ENCODE measurements at places on chromosomes 13 and 19. TPM values are rescaled to one million over a fixed set of nuclear protein-coding genes. Genes with fewer than 3 reads are reported as not detected.

The C13orf42 gene
- not detected for total RNA-seq

The CLC gene
- total RNA-seq, result not detected

The NLRP5 gene
- total RNA-seq, result not detected

The FBXO17 gene
- total RNA-seq, result 34.4 TPM

The CALR3 gene
- not detected for total RNA-seq

The ZMYM2 gene
- 54.2 TPM for total RNA-seq

The ZNF320 gene
- 13.7 TPM for total RNA-seq

The CEACAM19 gene
- total RNA-seq, result 5.4 TPM

The OVOL3 gene
- not detected for total RNA-seq

The DOCK6 gene
- total RNA-seq, result 67.6 TPM

The TSSK6 gene
- 4.7 TPM for total RNA-seq

The DPF1 gene
- not detected for total RNA-seq

The AP1M2 gene
- 63.9 TPM for total RNA-seq

The NLRP9 gene
- total RNA-seq, result not detected

The CEACAM4 gene
- not detected for total RNA-seq

The KL gene
- total RNA-seq, result 0.97 TPM

The ZNF223 gene
- total RNA-seq, result 4.8 TPM

The FUT2 gene
- total RNA-seq, result 12.3 TPM

The ATP7B gene
- total RNA-seq, result 6.1 TPM

The SYMPK gene
- total RNA-seq, result 30.3 TPM

The MISP3 gene
- total RNA-seq, result 18.3 TPM

The NLRP11 gene
- not detected for total RNA-seq

The ZNF302 gene
- 11.9 TPM for total RNA-seq

The PSPN gene
- total RNA-seq, result 0.63 TPM

The ZNF582 gene
- 3.5 TPM for total RNA-seq

The SELENOV gene
- not detected for total RNA-seq

The ZNF418 gene
- total RNA-seq, result 10.9 TPM

The CCDC8 gene
- total RNA-seq, result 3.1 TPM

The WTIP gene
- total RNA-seq, result 9.0 TPM

The FCAR gene
- total RNA-seq, result 1.1 TPM

The INSL3 gene
- total RNA-seq, result not detected

The C19orf81 gene
- not detected for total RNA-seq

The XAB2 gene
- total RNA-seq, result 99.1 TPM

The PTGIR gene
- 0.51 TPM for total RNA-seq

The NFIX gene
- total RNA-seq, result 177 TPM

The MBD3L3 gene
- total RNA-seq, result not detected

The BRCA2 gene
- 0.49 TPM for total RNA-seq

The ZNF723 gene
- total RNA-seq, result not detected

The CPT1C gene
- 0.97 TPM for total RNA-seq

The ZNF865 gene
- total RNA-seq, result 13.5 TPM

The STX10 gene
- 84.0 TPM for total RNA-seq

The FRY gene
- total RNA-seq, result 34.9 TPM

The PDX1 gene
- total RNA-seq, result not detected

The C1QTNF9 gene
- not detected for total RNA-seq

The FAM83E gene
- total RNA-seq, result 0.80 TPM

The GIPR gene
- total RNA-seq, result 1.4 TPM

The PSG11 gene
- not detected for total RNA-seq

The WDR88 gene
- not detected for total RNA-seq

The CGB8 gene
- total RNA-seq, result not detected

The ZNF557 gene
- 9.9 TPM for total RNA-seq

The BCKDHA gene
- total RNA-seq, result 69.2 TPM

The RXFP2 gene
- total RNA-seq, result not detected

The TNFSF13B gene
- total RNA-seq, result 0.38 TPM

The PLK5 gene
- 0.23 TPM for total RNA-seq

The AZU1 gene
- not detected for total RNA-seq

The ICAM3 gene
- total RNA-seq, result 3.8 TPM

The ACER1 gene
- 91.3 TPM for total RNA-seq

The PROSER1 gene
- total RNA-seq, result 21.2 TPM

The METTL21C gene
- total RNA-seq, result not detected

Measured in lower leg skin (tissue), 4 donors.